NCI-H1092 (cell line): ENCODE measurements at places on chromosomes 5 and 9.

GRCh38 chr9:23941051-23941450 lies 115.0 kb upstream of the ELAVL2 start:
- DNase-seq, result no peak

GRCh38 chr5:61264273-61264661 lies 67.8 kb upstream of the ZSWIM6 start:
- DNase-seq, result no peak

DNA sequence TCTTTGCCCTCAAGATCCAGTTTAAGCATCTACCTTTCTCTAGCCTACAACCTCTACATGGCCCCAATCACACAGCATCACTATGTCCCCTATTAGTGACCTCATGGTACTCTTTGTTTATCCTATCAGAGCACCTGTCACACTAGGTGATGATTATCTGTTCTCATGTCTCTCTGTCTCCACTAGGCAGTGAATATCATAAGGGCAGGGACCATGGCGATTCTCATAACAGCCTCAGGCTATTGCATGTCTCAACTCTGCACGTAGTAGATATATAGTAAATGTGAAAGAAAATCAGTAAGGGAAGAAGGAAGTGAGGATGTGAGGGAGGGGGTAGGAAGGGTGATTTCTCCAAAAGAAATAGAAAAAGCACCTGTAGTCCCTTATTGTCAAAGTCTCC lies 311.0 kb downstream of the NSG2 start:
- DNase-seq, result no peak

GRCh38 chr5:73999297-73999696 lies 373.3 kb downstream of the ARHGEF28 start:
- no peak for DNase-seq

DNA sequence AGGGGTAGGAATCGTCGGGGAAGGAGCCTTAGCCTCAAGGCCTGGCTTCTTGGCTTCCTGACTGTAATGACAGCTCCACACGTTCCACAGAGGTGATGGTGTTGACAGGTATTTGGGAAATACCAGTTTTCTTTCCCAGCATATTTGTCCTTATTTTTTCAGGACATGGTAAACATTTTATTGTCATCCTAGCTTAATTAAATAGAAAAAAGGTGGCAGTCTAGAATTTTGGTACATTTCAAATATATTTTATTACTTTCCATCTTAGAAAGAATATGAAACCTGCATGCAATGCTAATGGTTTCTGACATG lies 8.4 kb downstream of the CXCL14 start:
- DNase-seq, result no peak

DNA sequence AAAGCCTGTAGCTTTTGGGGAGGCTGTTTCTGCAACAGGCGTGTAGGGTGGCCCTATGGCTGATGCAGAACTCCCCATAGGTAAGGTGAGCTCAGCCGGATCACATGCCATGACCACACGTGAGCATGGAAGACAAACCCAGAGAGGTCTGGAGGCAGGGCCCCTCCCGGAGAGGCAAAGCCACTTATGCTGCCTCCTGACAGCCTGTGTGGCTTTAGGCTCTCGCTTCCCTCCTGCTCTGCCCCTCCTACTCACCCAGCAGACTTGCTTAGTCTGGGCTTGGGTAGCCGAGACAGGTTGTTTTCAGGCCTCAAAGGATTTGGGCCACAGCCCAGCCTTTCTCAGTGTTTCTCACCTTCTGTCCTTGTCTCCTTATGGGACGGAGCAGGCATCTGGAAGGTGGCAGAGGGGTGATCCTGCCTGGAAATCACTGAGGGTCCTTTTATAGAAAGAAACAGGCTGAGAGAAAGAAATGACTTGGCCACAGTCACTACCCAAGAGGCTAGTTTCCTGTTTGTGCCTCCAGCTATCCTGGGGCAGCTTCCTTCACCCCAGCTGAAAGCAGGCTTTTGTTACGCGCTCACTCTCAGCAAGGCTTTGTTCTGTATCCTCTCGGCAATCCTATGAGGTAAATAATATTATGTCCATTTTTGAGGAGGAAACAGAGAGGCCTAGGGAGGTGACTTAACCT lies 89.9 kb downstream of the DAB2IP start:
- DNase-seq, result no peak

DNA sequence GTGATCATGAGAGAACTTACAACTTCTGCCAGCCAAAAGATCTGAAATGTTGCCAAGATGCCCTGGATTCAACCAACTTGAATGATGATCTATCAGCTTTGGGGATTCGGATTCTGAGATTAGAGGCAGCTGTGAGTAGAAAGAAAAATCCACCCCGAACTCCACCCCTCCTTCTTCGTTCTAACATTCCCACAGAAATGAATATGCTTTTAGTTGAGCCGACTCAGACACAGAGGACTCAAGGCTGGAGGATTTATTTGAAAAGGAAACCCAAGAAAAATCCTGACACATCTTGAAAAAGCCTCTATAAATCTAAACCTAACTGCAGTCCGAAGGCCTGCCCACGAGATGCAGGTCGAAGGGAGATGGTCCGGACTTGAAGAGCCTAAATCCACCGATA lies 275.0 kb downstream of the GAS1 start:
- no peak for DNase-seq

DNA sequence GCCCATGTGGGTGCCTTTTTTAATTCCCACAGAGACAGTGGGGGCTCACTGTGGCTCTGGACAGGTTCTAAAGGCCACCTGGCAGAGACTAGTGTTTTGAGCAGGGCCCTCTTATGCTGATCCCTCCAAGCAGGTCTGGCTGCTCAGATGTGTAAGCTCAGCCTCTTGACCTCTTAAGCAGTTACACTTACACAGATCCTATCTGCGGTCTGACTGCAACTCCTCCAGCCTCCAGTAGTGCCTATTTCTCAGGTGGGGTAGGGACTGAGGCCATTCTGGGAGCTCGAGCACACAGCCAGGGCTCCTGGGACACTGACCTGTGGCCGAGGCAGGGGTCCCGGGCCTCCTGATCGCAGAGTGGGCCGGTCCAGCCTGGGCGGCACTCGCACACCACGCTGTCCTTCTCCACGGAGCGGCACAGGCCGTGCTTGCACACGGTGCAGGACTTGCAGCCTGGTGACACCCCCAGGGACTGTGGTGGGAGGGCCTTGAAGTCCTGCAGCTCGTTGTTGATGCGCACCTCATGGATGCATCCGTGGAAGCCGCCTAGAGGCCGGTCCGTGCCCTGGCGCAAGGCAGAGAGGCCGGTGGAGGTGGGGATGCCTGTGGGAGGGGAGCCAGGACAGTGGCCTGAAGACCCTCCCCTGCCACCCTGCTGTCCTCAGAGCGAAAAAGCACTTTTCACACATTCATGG lies 91.9 kb upstream of the PANK3 start:
- DNase-seq, result no peak

DNA sequence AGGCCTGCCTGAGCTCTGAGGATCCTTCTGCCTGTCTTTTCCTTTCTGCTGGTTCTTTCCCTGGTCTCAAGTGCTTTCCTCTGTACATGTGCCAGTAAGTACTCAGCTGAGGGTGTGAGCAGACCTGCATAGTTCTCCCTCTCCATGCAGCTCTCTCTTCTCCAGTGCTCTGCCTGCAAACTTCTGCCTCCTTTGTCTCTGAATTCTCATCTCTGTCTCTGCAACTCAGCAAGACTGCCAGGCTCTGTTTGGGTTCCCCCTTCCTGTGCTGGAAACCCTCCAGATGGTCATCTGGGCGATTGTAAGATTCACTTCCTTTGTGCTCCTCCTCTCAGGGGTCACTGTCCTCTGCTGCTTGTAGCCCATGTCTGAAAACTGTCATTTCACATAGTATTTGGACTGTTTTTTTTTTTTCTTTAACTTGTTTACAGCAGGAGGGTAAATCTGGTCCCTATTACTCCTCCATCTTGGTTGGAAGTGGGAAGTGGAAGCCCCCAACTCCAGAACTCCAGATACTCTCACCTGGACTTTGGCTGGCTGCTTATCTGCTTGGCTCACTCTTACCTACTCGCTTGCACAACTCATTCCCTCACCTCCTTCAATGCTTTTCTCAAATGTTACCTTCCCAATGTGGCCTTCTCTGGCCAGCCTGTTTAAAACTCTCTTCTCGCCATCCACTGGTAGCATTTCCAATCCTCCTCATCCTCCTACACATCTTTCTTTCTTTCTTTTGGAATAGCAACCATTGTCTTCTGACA lies 175.3 kb upstream of the TBC1D2 start:
- no peak for DNase-seq

- no peak for DNase-seq
Observed at GRCh38 chr5:1494780-1495524, 28.8 kb downstream of the LPCAT1 start.

GRCh38 chr5:52774005-52774410 lies 13.7 kb upstream of the ITGA1 start:
- no peak for DNase-seq

DNA sequence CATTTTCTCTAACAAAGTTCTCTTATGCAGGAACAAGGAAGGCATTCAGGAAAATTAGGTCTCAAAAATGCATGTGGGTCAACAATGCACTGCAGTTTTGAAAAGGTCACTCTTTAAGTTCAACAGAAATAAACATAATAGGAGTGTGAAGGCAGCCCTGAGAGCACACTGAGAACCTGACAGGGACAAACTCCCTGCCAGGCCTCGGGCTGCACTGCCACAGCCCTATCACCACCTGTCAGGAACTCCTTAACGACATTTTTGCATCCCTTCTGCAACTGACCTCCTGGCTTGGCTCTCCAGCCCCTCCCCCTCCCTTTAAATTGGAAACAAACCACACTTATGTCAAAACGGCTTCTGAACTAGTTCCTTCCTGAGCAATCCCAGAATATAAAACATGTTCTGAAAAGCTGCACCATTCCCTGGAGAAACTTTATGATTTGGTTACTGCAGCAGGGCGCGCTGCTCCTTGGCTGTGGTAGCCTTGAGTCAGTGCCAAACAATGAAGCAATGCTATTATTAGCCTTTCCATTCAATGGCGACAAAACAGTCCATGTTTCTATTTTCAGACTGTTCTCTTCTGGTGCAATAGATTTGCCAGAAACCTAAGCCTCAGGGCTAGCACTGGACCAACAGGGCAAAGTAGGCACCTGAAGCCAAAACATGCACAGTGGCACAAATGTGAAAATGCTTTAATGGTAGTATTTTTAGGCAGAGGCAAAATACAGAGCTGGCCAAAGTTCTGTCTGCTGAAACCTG lies 160.1 kb upstream of the ZNF608 start:
- peak; percentile 35 for DNase-seq

DNA sequence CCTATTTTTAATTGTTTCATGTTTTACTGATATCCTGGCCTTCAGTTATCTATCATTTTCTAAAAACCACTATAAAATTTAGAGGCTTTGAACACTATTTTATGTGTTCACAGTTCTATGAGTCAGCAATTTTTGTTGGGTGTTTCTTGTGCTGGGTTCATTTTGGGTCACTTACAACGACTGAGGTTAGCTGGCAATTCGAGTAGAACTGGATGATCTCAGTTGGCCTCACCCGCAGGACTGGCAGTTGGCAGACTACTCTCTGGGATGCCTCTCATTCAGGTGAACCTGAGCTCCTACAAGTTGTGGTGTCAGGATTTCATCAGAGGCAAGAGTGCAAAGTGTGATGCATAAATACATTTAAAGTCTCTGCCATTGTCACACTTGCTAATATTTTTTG lies 151.0 kb upstream of the PAPPA start:
- no peak for DNase-seq

DNA sequence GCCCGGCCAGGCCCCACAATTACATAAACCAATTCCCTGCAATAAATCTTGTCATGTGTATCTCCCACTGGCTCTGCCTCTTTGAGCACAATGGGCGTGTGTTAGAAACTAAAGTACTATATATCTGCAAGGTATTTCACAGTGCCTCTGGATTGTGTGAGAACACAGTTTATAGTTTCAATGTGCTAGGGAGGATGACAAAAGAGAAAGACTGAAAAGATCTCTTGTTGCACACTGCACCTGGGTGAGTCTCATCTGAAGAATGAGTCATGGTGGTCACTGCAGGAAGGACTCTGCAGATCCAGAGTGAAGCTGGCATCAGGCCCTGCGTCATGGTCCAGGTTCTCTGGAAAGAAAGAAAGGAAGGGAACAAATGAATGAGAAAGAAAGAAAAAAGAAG lies 20.7 kb upstream of the CTSV start:
- no peak for DNase-seq

DNA sequence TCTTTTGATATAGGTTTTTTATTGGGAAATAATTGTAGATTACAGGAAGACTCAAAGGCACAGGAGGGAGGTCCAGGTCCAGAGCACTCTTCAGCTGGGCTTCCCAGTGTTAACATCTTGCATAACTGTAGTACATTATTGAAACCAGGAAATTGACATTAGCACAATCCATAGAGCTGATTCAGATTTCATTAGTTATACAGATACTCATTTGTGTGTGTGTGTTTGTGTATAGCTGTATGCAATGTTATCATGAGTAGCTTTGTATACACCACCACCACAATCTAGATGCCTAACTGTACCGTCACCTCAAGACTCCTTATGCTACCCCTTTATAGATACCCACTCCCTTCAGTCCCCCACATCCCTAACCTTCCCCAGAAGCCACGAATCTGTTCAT lies 47.9 kb downstream of the SLC36A1 start:
- no peak for DNase-seq

DNA sequence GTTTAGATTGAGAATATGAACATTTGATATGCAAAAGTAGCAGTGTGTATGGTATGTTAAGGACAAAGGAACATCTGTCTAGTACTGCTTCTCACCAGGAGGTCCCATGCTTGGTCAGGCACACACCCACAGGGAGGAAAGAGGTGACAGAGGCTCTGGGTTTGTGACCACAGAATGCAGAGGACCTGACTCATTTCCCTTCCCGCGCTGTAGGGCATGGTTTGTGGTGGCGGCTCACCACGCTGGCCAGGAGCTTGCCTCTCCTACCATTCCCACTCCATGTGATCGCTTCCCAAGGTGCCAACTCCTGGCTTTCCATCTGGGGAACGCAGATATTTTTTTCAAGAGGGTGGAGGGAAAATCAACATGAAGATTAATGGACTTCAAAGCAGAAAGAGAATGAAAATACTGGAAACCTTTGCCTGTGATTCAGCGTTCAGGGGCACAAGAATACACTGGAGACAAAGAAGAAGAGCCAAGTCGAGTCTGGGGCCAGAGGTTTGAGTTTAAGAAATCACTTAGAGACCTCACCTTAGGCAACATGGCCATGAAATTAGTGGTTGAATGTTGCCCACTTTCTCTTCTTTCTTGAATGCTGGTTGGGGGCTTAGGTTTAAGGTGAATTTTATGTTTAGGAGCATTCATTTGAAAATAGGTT lies 477.8 kb downstream of the CCDC171 start:
- DNase-seq, result no peak

DNA sequence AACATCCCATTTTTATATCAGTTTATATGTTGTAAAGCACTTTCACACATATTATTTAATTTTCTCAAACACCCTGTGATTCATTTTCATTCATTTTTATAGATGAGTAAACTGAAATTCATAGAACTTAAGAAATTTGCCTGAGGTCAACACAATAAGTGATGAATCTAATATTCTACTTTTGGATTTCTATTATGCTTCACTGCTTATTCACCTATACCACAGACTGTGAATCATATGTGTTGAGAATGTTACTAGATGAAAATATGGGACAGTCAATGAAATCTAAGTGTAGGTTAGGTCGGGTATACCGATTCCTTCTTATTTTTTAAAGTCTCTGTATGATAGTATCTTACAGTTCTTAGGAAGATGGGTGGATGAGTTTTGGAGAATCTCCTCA lies 24.8 kb downstream of the CDC37L1 start:
- no peak for DNase-seq

- no peak for DNase-seq
Observed at GRCh38 chr9:281741-282645, 67.3 kb downstream of the DOCK8 start.

GRCh38 chr5:23727271-23727670 lies 219.9 kb downstream of the PRDM9 start:
- no peak for DNase-seq
